GM10248 (cell line): ENCODE measurements at places on chromosomes 12 and 14.
A peak's percentile ranks its signal among the peaks of the same experiment; 100 is the strongest.

- no peak for DNase-seq
Observed at GRCh38 chr14:52919971-52920370, 30.9 kb downstream of the FERMT2 start.

- DNase-seq = no peak
Observed at GRCh38 chr12:60201891-60202290, 606.1 kb downstream of the SLC16A7 start.

- no peak for DNase-seq
Observed at GRCh38 chr12:116241157-116241759, 36.2 kb downstream of the MED13L start.

DNA sequence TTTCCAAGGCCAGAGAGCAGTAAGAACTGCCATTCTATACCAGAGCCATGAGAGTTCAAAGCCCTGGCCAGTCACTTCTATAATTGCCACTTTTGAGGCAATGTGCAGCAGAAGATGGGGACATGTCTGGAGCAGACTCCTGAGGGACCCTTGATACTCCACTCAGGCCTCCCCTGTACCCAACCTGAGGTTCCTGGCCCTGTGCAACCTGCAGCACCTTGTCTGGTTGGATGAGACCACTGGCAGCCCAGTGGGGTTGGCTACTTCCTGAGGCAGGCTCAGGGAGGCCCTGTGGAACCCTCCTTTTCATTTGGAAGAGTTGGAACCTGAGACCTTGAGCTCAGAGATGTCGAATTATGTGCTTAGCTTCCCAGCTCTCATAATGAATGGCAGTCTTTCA is 54.4 kb downstream of the GALNT16 start:
- no peak for DNase-seq

DNA sequence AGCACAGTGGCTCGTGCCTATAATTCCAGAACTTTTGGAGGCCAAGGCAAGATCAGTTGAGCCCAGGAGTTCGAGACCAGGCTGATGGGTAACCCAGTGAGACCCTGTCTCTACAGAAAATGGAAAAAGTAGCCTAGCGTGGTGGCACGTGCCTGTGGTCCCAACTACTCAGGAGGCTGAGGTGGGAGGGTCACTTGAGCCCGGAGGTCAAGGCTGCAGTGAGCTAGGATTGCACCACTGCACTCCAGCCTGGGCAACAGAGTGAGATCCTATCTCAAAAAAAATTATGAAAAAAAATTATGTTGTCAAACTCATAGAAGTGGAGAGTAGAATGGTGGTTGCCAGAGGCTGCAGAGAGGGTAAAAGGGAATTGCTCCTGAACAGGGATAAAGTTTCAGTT is 3.6 kb upstream of the LRCOL1 start:
- DNase-seq = no peak

DNA sequence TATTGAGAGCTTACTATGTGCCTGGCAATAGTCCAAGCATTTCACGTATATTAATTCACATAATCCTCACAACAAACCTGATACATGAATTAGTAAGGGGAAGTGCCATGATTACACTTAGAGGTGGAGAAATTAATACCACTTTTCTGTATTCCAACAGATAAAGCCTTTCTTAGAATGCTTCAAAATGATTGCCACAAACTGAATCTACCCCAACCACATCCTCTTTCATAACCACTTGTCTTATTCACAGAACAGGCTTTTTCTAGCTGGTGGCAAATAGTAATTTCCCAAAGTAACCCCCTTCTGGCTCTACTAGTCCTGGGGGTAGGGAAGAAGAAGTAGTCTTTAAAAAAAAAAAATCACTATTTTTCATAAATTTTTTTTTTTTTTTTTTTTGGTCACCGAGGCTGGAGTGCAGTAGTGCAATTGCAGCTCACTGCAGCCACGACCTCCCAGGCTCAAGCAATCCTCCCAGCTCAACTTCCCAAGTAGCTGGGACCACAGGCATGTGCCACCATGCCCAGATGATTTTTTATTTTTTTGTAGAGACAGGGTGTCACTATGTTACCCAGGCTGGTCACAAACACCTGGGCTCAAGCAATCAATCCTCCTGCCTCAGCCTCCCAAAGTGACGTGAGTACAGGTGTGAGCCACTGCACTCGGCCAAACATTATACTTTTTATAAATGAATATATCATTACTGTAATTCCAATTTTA is 59.0 kb upstream of the ARID2 start:
- peak; percentile 18 for DNase-seq

DNA sequence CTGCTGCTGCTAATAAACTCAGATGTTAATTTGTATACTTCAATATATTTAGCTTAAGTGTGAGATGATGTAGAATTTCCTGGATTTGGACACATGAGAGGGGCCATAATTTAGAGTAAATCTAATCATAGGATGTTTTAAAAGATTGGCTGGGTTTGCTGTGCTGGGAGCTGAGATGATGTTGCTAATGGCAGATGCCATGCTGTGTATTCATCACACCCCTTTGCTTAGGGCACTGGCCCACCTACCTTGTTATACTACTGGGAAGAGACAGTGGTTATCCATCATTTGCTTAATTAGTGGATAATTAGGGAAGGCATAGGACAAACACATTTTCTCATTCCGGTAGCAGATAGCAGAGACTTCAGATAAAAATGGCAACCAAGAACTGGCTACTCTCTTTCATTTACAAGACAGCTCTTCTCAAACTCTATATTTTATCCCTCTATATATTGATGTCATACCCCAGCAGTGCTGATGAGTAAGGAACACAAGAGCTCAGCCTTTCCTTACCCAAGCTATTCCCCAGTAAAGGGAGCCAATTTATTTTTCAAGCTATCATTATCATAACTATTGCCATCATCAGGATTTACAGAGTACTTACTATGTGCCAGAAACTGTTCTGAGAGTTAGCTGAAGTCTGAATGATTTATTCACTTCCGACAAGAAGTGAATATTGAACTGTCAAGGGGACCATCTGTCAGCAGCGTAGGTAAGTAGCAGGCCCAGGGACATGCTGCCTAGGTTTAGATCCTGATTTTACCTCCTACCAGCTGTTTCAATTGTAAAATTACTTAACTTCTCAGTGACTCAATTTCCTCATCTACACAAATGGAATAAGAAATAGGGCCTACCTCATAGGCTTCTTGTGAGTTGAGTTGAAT is 204.6 kb upstream of the FLRT2 start:
- no peak for DNase-seq

GRCh38 chr14:66038618-66039017 is 447.6 kb upstream of the CCDC196 start:
- no peak for DNase-seq

DNA sequence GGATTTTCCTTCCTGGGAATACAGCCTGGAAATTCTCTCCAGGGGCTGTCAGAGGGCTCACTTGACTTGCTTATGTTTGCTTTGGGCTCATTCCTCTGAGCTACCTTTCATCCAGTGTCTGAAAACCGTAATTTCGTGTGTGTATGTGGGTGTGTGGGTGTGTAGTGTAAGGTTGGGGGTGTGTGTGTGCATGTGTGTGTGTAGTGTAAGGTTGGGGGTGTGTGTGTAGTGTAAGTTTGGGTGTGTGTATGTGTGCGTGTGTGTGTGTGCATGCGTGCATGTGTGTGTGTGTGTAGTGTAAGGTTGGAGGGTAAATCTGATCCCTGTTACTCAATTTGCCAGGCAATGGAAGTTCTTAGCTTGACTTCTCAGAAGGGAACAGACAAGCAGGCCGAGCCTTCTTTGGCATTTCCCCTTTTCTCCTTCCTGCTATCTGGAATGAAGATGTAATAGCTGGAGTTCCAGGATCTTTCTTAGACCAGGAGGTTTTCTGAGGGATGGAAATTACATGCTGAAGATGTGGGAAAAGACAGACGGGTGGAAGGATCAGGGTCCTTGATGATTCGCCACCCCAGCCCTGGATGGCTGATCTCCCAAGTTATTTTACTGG is 15.5 kb upstream of the BEGAIN start:
- no peak for DNase-seq

DNA sequence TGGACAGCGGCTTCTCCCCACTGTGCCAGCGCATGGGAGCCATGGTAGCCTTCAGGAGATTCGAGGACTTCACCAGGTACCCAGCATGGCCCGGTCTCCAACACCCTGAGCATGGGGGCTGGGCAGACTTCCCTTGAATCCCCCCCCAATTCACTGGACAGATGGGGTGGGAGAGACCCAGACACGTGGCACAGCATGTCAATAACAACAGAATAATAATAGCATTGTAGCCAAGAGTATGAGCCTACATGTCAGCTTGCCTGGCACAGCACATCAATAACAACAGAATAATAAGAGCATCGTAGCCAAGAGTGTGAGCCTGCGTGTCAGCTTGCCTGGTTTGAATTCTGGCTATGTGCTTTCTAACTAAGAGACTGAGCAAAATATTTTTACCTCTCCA is 76.4 kb downstream of the FOXN4 start:
- no peak for DNase-seq

- no peak for DNase-seq
Observed at GRCh38 chr12:130846369-130846768, 7.3 kb upstream of the STX2 start.

DNA sequence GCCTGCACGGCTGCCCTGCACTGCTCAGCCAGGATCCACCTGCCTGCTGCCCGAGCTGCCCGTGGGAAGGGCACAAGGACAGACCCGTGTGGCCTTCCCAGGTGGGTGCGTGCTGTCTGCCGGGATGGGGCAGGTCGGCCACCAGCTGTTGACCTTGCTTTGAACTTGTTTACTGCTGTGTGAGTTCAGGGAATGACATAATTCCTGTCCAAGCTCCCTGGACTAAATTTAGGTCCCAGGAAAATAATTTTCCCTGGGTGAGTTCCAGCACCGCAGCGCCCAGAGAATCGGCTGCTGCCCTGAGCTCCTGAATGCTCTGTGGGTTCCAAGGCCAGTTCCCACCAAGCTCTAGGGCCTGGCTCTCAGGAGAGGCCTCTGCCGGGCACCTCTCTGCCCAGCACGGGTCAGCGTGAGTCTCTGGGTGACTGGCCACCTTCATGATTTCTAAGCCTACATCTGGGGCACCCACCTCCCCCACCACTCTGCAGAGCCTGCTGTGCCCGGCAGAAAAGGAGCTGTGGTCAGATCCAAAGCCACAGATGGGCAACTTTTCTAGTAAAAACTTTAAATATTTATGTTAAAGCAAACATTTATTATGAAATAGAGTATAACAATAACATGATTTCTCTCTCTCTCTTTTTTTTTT is 27.2 kb upstream of the MLXIP start:
- DNase-seq = no peak

- peak; percentile 73 for DNase-seq
Observed at GRCh38 chr14:60734465-60735242, at the start of gene MNAT1. Gene MNAT1, plus strand, starts transcription at chr14:60734761. Its CDS starts 102 bp downstream, at chr14:60734863.

DNA sequence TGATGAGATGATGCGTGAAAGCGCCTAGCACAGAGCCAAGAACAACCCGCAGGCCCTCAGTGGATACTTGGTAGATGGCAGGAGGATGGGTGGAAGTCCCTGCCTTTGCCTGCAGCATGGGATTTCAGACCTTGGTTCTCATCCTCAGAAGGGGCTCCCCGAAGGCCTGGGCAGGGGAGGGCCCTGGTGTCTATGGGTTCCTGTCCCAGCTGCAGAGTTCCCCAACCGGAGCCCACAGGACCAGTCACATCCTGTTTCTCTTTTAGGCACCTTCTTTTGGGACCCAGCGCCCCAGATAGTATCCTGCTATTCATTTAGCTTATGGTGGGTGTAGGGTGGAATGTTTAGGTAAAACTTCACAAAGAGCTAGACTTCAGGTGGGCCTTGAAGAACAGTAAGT is 55.5 kb downstream of the CALM1 start:
- DNase-seq = no peak

GRCh38 chr14:52253503-52253902 is 14.0 kb upstream of the PTGDR start:
- DNase-seq = no peak

DNA sequence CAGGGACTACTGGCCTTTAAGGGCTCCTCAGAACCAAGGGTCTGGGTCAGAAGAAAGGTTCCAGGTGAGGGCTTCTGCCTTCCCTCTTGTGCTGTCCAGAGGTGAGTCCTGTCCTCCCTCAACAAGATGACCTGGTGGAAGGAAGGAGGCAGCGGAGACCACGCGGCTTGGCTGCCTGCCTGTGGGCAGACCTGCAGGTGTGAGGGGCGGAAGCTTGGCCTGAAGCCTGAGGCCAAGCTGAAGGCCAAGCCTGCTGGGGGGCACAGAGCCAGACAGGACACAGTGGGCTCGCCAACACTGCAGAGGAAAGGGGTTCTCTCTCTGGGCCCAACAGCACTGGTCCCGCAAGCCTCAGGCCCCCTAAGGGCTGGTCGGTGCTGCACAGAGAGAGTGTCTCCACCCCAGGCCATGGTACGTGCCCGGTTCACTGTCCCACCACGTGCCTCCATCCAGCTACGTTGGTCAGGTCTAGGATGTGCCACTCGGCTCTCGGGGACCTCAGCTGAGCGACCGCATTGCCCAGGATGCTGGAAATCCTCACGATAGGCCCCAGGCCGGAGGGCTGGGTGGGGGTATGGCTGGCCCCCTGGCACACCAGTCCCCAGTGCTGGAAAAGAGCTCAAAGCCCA is 170.0 kb upstream of the PRMT8 start:
- DNase-seq = no peak

- DNase-seq = no peak
Observed at GRCh38 chr14:80395031-80395430, 183.7 kb upstream of the DIO2 start.

DNA sequence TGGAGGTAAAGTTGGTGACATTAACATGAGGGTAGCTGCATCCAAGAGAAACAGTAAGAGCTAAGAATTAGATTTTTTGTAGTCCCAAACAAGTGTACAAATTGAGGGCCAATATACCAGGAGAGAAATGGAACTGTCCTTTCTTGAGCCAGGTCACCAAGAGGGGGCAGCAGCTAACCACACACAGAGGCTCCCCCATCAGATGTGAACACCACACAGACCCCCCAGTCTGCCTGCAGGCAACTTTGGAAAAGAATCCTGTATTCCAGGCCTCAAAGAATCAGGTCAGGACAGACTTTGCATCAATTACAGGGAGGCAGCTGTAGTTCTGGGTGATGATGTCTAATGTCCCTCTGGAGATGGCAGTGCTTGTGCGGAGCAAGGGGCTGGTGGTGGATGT is 77.9 kb downstream of the SPTB start:
- DNase-seq = peak; percentile 45

GRCh38 chr14:35366521-35366976 is 38.0 kb downstream of the NFKBIA start:
- no peak for DNase-seq

- no peak for DNase-seq
Observed at GRCh38 chr12:116620492-116621191, 61.5 kb downstream of the MAP1LC3B2 start.

GRCh38 chr12:27511031-27511722 is 12.8 kb upstream of the PPFIBP1 start:
- DNase-seq = no peak

- DNase-seq = peak; percentile 38
Observed at GRCh38 chr12:68772714-68773113, 26.7 kb downstream of the SLC35E3 start.

DNA sequence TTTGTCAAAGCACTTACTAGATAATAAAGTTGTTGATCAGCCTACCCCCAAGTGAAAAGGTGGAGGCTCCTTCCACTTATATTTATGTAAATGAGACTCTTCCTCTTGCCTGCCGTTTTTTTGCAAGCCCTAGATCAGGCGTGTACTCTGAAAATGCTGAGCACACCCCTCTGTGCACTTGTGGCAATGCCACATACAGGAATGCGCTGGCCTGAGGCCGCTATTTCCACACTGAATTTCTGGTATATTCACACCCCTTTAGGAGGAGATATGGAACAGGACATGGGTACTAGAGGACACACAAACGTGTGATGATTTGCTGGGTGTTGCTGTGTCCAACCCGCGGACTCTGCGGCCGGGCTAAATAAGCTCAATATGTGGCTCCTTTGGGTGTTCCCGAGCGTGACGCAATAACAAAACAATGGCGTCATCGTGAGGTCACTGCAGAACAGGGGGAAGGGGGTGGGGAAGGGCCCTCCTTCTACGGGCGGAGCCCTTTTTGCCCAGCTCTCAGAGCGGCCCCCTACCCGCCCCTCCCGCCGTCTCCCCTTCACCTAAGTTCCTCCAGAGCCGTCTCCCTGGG is 554 bp upstream of the TSPAN31 start:
- peak; percentile 73 for DNase-seq
